ENCODE measurements at places on chromosomes 2 and 18.
A peak's percentile ranks its signal among the peaks of the same experiment; 100 is the strongest.

DNA sequence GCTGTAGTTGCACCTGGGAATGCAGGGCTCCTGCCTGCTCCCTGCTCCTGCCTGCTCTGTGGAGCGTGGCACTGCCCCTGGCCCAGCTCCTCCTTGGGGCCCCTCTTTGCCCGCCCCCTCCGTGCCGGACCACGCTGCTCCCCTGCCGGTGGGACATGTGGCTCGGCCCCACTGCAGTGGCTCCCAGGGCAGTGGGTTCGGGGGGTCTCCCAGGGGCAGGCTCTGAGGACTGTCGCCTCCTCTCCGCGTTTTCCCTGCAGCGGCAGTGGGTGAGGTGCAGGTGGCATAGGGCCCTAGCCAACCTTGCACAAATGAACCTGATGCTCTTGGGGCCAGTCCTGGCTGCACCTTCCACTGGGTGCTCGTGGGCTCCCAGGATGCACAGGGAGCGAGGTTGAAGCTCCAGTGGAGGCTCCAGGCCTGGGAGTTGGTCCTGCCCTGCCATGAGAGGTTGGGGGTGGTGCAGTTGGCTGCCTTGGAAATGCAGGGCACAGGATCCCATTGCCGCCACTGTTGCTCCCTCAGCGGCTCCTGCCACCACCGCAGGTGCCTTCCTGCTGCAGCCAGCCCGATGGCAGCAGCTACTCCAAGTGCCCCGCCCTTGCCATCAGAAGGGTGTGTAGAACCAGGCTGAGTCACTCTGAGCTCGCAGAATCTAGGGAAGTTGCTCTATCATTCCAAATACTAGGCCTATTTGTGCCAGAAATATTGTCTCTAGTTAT, 313.1 kb upstream of the SYT4 start:
- no peak for DNase-seq

- no peak for DNase-seq
These were observed 9.2 kb downstream of the SGPP2 start for GRCh38 chr2:222433332-222434173.

DNA sequence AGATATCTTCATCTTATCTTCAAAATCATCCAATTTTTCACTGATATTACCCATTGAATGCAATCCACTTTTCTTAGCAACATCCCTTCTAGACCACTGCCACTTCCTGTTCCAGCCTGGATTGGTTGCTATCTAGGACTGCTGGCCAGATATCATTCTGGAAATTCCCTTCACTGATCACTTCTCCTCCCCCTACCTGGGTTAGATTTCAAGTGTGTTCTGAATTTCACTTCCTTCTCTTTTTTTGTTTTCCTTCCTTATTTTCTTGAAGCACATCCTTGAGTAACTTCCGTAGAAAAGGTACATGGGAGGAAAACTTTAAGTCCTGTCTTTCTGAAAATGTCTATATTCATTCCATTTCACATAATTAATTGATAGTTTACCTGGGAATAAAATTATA, 82.0 kb upstream of the IL1R2 start:
- no peak for DNase-seq

DNA sequence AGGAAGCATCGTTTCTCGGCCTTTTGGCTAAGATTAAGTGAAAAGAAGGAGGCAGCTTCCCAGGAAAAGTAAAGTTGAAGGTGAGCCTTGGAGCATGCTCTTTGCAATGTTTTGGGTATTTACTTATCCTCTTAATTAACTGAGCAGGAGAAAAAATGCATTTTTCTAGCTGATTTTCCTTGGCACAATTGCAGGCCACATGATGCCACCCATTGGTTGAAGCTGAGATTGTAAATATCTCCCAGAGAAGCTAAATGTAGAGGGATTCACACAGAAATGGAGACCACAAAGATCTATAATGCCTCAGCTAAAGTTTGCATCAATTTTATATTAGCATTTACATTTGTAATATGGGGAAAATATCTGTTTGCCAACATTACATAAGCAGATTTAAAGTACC, 294.1 kb downstream of the KCNS3 start:
- DNase-seq, result no peak

DNA sequence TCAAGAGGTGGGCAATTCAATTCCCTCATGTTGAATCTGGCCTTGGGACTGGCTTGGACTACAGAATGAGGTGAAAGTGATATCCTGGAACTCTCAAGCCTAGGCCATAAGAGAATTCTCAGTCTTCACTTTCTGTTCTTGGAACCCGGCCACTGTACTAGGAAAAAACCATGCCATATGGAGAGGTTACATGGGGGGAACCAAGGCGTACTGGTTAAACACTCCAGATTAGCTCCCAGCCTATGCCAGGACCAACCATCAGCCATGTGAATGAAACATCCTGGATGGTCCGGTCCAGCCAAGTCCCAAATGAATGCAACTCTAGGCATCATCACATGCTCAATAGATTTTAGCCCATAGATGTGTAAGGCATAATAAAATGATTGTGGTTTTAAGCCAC, 56.4 kb downstream of the ZNF385B start:
- DNase-seq, result no peak

- DNase-seq, result no peak
These were observed 18.6 kb upstream of the CYP26B1 start for GRCh38 chr2:72166279-72166678.

GRCh38 chr2:128458505-128458904, 139.8 kb upstream of the HS6ST1 start:
- no peak for DNase-seq

GRCh38 chr2:144671695-144672455, 152.0 kb upstream of the ZEB2 start:
- no peak for DNase-seq

DNA sequence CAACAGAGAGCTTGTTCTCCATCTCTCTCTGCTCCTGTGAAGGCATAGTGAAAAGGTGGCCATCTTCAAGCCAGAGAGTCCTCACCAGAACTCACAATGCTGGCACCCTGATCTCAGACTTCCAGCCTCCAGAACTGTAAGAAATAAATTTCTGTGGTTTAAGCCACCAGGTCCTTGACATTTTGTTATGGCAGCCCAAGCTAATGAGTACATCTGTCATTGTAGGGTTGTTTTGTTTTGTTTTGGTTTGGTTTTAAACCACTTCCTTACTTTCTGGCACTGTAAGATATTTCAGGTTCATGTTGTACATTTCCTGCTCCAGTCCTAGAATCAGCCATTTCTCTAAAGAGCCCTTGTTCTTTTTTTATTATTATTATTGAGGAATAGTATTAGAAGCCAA, 171.2 kb downstream of the CPS1 start:
- DNase-seq, result no peak

DNA sequence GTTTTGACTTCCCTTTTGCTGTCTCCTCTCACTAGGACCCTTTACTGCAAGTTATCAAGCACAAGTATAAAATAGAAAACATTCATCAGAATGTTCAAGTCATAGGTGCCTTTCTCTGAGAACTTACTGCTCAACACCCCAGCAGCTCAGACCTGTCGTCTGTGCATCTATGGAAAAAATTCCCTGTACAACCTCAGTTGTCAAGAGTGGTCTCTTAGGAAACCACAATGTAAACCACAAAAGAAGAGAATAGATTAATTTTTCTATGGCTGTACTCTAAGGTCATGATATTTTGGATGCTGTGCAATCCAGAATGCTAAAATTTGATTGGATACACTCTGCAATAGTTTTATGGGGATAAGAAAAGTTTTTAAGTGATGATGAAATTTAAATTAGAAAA, 84.1 kb downstream of the RBMS1 start:
- DNase-seq, result no peak

- DNase-seq, result no peak
These were observed 13.6 kb downstream of the OTX1 start for GRCh38 chr2:63064197-63064596.

DNA sequence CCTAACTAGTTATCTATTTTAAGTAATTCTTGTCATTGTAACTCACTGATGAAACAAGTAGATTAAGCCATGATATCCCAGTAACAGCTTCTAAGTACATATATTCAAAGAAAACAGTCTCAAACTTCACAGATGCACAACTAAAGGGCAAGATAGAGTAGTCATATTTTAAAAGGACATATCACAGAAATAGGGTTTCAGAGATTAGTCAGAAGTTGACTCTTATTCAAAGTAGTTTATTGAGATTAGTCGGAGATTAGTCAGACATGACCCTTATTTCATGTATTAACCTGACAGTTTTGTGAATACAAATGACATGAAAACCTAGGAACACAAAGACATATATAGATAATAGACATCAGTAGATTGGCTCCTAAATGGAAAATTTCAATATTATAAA, 15.9 kb upstream of the CHAC2 start:
- DNase-seq, result no peak

- DNase-seq, result no peak
These were observed 500.8 kb upstream of the ZEB2 start for GRCh38 chr2:145020694-145021093.

DNA sequence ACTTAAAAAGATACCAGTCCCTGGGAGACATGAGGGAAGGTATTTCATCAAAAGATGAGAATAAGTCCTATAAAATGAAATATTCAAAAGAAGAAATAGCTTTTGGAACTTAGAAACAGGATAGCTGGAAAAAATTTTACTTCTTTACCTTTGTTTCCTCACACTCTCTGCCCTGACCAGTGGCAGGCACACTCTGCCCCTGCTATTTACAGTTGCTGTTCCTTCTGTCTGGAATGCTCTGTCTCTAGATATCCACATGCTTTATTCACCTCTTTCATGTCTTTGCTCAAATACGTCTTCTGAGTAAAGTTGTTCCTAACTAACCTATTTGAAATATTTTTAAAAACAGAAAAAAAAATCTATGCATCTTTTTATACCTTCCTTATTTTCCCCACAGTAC, 125.6 kb downstream of the PTRHD1 start:
- no peak for DNase-seq

DNA sequence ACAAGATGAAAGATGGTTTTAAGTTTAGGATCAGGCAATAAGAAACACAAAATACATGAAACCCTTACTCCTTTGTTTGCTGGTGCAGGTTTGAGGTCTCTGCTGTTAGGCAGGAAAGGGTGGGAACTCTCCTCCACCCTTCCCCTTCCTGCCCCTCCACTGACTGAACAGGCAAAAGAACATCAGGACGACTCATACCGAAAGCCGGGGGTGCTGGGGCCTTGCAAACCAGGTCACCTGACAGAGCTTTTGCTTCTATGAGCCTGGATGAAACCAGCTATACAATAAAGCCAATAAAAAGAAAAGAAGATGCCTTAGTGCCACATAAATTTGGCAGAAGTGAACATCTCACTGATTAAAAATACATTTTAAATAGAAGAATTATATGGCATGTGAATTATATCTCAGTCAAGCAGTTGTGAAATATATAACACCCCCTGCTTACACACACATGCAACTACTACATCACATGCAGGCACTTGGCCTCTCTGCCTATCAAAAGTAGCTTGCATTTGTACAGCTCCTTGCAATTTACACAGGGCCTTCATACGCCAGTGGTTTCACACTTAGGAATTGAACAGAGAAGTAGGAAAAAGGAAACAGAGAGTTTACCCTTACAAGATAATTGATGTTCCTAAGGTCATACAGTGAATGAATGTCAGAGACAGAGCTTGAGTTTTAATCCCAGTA, 215.1 kb upstream of the TRIB2 start:
- peak; percentile 80 for DNase-seq

DNA sequence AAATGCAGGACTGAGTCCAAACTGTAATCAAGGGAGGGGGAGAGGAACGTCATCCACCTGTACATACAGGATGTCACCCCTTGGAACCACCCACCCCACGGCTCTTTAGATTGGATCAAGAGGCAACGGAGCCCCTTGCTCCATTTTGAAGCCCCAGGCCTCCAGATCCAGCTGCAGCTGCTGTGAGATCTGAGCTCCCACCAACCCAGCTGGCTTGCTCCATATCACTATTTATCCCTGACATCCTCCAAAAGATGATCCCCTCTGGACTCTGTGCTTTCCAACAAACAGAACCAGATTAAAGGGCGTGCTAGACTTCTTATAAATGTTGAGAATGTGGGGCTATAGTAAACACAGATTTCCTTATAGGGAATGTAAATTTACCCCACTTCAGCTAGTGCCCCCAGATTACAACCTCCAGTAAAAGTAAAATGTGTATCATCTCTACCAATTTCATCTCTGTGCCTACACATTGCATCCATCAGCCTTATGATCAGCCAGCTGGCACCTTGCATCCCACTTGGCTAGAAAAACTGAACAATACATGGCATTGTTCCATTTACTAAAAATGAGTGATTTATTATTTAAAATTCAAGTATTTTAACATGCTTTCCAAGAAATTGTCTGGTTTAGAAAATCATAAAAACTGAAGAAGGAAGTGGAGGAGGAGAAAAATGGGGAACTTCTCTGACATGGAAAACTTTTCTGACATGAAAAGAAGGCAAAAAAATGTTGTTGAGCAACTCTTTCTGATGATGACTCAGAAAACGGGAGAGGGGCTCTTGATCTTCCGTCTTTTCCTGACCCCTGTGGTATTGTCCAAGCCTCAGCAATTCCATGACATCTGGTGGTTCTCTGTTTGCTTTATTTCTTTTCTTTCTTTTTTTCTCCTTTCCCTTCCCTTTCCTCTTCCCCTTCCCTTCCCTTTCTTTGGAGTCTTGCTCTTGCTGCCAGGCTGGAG, 262.6 kb upstream of the THUMPD2 start:
- DNase-seq, result no peak

- no peak for DNase-seq
These were observed 16.1 kb downstream of the ADAM17 start for GRCh38 chr2:9539531-9539930.

GRCh38 chr2:88680266-88680902, 11.1 kb upstream of the RPIA start:
- no peak for DNase-seq

DNA sequence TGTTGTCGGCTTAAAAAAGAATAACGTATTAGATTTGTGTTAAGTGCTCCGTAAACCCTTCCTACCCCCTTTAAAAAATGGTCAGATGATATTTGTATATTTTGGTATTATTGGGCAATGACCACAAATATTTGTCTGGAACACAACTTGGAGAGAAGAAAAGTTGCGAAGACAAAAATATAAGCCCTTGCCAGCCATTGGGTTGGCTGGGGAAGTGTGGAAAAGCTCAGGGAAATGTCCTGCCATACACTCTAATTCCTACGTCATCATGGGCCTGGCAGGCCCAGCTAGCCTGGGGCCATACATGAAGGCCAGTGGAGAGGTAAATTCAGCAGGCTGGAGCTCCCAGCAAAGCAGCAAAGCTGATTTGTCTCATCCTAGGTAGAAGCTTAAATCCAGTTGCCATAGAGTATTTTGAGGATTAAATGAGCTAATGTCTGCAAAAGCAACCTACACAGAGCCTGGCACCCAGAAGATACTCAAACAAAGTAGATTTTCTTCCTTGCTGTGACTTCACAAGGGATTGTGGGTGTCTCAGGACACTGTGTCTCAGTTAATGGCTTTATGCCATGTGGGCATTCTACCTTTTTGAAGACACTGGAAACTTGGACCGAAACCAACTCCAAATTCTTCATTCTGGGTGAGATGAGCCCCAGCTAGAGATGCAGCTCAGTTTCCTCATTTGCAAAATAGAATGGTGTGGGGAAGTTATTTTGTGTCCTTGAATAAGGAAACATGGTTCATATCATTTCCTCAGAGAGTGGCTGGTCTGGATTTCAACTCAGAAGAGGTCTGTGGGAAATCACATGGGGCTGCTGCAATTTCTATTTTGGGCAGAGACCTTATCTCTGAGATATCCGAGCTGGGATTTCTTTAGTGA, 87.9 kb upstream of the MAP4K3 start:
- no peak for DNase-seq
